ENCODE measurements at places on chromosomes 1 and 21.
A peak's percentile ranks its signal among the peaks of the same experiment; 100 is the strongest.

DNA sequence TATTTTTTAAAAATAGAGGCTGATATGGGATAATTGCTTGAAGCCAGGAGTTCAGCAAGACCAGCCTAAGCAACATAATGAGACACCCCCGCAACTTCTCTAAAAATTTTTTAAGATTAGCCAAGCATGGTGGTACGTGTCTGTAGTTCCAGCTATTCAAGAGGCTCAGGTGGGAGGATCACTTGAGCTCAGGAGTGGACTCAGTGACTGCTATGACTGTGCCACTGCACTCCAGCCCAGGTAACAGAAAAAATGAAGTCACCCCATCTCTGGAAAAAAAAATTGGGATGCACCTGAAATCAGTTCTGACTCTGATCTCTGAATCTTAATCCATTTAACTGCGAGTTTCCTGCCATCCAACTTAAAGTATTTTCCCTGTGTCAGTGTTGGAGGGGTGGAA lies 124.2 kb downstream of the MRPS6 start:
- DNase-seq: no peak

DNA sequence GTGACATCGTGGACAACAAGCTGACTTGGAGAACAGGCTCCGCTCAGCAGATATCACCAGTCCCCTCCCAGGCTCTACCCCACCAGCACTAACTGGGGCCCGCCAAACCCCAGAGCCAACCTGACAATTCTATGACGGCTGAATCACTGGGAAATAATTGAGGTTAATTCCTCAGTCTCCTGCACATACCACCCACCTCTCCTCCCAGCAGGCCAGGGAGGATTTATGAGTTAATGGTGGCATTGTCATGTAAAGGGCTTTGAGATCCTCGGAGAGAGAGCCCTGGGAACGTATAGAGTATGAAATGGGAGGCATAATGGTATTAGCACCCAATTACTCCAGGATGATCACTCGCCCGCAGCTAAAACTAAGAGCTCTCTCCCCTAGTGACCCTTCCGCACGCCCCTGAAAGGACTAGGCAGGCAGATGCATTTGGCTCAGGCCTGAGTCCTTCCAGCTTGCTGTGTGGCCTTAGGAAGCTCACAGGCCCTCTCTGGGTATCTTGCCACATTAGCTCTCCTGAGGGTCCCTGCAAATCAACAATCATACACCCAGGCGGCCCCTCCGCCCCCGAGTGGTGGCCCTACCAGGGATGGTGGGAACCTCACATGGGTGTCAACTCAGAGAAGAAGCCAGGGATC lies 27.3 kb upstream of the PAX7 start:
- no peak for DNase-seq

DNA sequence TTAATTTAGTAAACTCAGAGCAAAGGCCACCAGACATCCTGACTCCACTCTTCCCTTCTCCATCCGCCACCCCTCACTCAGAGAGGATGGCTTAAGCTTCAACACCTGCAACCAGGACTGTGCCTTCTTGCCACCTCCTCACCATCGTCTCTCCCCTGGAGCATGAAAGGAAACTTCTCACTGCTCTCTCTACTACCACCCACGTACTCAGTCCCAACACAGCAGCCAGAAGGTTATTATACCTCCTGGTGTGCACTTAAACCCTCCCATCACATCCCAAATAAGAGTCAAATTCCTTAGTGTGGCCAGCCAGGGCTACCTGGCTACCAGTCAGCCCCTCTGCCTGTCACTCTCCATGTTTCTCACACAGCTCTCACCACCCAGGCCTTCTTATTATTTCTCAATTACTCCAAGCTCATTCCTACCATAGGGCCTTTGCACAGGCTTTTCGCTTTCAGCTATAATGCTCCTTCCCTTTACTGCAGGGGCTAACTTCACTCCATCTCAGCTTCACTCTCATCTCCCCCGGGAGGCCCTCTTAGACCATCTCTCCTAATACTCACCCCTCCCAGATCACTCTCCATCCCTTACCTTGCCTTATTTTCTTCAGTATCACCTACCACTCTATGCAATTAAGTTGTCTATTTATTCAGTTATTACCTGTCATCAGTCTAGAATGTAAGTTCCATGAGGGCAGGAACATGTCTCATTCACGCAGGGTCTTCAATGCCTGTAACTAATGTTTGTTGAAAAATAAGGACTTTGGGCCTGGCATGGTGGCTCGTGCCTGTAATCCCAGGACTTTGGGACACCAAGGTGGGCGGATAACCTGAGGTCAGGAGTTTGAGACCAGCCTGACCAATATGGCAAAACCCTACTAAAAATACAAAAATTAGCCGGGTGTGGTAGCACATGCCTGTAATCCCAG lies 137.5 kb downstream of the TOMM20 start:
- DNase-seq: no peak

GRCh38 chr1:89906088-89906487 lies 85.3 kb downstream of the LRRC8D start:
- DNase-seq: no peak

DNA sequence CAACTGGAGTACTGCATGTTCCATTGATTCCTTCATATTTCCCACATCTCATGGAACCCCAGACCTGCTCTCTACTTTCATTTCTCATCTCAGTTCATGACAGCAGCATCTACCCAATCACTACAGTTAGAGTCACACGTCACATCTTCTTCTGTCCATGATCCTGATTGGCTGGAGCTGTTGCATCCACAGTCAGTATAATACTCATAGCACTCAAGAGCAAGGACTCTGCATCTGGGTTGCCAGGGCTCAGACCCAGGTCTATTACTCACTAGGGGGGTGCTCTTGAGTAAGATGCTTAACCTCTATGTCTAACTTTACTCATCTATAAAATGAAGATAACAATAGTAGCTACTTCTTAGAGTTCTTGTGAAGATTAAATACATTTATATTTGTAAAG lies 4.4 kb upstream of the XPR1 start:
- DNase-seq: no peak

DNA sequence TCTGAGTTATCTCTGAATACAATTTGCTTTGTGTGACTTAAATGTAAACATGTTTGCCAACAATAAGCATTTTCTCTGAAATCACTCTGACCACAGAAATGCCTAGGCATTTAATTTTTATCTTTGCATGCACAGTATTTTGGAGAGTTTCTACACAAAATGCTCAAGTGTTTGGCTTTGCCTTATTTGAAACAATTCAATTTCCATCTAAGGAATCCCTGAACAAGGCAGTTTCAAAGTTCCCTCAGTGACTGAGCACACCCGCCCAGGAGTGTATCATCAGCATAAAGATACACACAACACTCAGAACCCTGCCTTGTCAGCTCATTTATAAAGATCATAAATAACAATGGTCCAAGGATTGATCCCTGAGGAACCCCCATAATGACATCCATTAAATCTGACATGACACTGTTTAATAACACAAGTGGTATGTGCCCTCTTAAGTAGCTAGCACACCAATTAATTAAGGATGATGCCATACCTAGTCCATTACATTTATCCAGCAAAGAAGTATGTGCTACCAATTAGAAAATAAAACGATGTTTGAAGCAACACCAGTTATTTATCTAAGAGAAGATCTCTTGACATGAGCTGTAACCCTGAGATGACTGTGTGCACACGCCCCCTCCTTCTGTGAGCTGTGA lies 585.8 kb downstream of the ADGRL2 start:
- DNase-seq: no peak

- DNase-seq: no peak
Observed at GRCh38 chr21:25626757-25627156, 12.3 kb upstream of the JAM2 start.

GRCh38 chr1:208201229-208201628 lies 43.0 kb downstream of the PLXNA2 start:
- DNase-seq: no peak

DNA sequence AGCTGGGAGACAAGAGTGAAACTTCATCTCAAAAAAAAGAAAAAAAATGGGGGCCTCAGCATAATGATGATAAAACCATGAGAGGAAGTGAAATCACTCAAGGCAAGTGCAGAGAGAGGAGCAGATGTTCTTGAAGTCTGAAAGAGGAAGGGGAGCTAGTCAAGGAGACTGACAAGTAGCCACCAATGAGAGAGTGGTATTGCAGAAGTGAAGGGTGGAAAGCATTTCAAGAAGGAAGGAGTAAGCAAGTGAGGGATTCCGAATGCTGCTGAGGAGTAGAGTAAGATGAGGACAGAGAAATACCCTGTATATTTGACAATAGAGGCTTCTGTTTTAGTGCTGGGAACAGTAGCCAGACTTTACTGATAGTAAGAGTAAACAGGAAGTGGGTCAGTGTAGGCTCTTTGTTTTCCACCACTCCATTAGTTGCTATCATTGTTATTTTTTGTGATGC lies 2.9 kb downstream of the TATDN3 start:
- DNase-seq: no peak

GRCh38 chr1:192530254-192530653 lies 45.3 kb upstream of the RGS1 start:
- DNase-seq: no peak

- no peak for DNase-seq
Observed at GRCh38 chr1:61250933-61251332, 168.6 kb downstream of the NFIA start.

GRCh38 chr1:60984062-60984799 lies 98.1 kb upstream of the NFIA start:
- no peak for DNase-seq

GRCh38 chr1:6111571-6111970 lies 65.9 kb downstream of the KCNAB2 start:
- DNase-seq: peak; percentile 92

GRCh38 chr1:210236386-210236839 lies 3.8 kb downstream of the SERTAD4 start:
- DNase-seq: no peak

GRCh38 chr1:82836973-82837680 lies 1036.4 kb downstream of the ADGRL2 start:
- DNase-seq: no peak

- DNase-seq: no peak
Observed at GRCh38 chr1:174815036-174815435, 184.7 kb upstream of the CACYBP start.

Measured in DMS 273 treated with DMSO at 0.1 percent for 48 hours (cell line).